ENCODE measurements at places on chromosomes 3 and 15.

- no peak for DNase-seq
These were observed 683.3 kb upstream of the CADM2 start for GRCh38 chr3:84275532-84275931.

- no peak for DNase-seq
These were observed 2.1 kb downstream of the SLC41A3 start for GRCh38 chr3:126081618-126082361.

GRCh38 chr3:58924578-58924977 lies 125.2 kb downstream of the CFAP20DC start:
- no peak for DNase-seq

DNA sequence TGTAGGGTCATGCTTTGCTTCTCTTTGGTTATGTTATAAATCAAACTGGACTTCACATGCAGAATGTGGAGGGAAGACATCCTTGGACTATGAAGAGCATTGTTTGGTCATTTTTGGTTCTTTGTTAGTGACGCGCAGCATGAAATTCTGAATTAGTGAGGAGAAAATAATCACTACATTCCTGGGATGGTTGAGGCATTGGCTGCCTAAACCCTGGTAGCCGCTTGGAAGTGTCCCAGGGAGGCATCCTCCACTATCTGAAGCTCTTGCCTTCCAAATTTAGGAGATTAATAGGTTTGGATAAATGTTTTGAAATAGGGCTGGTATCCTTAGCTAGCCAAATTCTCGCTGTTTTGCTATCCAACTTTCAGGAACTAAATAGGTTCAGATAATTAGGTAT lies 96.2 kb downstream of the CLSTN2 start:
- DNase-seq = no peak

DNA sequence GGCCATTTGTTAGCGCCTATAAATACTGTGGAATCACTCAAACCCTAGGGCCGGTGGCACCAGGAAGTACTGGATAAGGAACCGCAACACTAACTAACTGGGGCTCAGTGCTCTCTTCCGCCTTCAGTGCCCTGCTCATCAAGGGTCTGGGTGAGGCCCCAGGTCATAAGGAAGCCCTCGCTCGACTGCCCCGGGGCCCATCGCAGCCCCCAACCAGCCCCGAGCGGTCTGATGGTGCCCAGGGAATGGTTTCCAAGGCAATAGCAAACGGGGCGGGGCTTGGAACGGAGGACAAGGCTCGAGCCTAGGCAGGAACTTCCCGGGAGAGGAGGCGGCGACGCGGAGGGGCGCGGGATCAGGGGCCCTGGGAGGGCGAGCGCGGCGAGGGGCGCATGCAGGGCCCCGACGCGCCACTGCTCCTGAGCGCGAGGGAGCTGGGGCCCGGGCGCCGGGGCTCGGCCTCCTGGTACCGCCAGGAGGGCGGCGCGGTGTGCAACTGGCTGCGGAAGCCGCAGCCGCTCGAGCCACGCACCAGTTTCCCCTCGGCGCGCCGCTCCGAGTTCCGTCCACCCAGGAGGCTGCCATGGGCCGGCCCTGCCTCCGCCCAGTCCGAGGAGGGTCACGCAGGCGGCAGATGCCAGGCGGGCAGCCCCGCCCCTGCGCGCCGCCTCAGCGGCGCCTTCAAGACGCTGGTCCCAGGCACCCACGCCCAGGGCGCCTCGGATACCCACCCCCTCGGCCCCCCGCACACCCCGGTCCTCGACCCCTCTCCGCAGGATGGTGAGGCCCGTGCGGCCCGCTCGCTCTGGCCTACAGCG lies at the start of gene TTLL3:
TTLL3 (plus strand) TSS at position 648 of the 818 bp plus-strand sequence. CDS start 400 bp downstream, outside the sequence.
- DNase-seq = no peak

DNA sequence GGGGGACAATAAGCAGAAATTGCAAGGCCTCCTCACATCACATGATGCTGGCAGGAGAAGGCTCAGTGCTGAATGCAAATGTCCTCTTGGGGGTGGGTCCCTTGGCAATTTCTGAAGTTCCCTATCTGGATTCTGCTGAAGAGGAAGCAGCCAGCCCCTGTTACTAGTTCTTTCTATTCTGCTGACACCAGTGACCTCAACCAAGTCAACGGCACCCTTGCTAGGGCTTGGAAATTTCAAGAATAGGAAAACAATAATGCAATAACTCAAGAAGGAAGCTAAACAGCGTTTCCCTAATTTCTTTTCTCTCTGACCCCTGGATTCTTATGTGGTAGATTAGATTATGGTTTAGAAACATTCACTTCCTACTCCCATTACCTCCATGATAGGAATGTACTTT lies 46.2 kb upstream of the FOXP1 start:
- DNase-seq = no peak

DNA sequence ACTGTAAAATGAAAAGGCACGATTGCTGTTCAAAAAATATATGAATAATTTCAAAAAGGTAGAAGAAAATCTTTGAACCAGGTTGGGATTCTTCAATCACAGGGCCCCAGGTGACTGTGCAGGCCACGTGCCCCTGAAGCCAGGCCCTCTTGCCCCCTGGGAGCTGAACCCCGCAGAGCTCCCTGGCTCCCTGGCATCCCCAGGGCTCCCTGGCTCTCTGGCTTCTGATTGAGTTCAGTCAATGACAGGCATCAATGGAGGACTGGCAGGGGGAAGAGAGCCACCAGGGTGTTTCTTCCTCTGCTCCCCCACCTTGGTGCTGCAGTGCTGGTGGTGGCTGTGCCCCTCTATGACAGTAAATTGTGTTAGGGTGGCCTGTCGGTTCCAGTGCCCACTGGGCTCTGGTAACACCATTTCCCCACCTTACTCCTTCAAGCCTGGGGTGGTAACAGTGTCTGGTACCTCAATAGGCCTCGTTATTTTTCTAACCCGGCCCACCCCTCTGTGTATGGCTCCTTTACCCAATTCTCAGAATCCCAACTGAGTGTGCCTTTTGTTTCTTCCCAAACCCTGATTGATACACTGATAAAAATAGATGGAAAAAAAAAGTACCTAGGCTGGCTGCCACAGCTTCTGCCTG lies 62.6 kb downstream of the STARD5 start:
- DNase-seq = no peak

- DNase-seq = peak; percentile 14
These were observed 166.4 kb downstream of the ATG7 start for GRCh38 chr3:11438646-11439045.

- DNase-seq = no peak
These were observed 309.6 kb upstream of the GOLIM4 start for GRCh38 chr3:168405288-168405687.

DNA sequence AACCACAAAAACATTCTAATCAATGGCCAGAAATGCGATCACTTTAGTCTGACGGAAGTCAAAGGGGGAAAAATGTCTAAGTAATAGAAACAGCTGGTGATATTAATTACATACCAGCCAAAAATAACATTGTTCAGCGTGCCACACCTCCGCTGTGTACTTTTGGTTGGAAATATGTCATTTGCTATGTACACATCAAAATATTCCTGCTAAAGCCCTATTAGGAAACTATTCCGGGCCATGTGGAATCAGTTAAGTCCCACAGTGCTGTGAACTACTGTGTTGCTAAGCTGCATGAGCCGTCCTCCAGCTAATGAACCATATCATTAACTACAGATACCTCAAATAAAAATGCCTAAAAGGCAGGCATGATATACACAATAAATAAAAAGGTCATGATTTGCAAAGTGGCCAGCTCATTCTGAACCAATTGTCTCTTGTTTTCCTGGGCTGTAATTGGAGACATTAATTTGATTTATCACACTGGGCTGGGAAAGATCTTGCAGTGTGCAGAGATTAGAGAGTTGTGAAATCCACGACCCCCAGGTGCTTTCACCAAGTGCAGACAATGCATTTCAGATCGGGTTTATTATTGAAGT lies 200.5 kb upstream of the LRTM1 start:
- DNase-seq = peak; percentile 24

DNA sequence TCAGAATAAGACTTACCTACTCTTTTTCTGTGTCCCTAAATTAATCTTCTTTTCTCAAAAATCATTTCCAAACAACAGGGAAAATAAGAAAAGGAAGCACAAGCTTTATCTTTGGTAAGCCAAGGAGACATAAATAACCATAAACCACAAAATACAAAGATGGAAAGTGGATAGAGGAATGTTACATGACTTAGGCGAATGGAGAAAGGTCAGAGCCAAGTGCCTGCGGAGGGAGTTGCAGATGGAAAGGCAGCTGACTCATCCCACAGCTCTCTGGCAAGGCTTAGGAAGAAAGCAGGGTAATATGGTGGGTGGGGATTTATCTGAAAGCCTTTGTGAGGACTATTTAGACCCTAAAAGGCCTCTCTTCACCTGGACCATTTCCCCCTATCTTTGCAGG lies 72.8 kb downstream of the GALK2 start:
- DNase-seq = no peak

DNA sequence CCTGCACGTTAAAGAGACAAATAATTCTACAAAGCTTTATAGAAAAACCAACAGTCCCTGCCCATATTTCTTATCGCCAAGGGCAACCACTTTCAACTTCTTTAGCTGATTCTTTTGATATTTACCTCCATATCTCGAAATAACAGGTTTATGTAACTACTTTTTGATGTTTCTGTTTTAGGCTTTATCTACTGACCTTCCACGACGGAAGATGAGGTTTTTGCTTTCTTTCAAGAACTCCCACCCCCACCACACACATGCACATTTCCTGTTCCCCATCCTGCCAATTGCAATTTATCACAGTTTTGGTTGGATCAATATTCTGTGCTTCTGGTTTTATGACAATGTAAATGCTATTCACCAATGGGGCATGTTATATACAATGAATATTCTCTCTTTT lies 330.4 kb upstream of the ICE2 start:
- DNase-seq = no peak

DNA sequence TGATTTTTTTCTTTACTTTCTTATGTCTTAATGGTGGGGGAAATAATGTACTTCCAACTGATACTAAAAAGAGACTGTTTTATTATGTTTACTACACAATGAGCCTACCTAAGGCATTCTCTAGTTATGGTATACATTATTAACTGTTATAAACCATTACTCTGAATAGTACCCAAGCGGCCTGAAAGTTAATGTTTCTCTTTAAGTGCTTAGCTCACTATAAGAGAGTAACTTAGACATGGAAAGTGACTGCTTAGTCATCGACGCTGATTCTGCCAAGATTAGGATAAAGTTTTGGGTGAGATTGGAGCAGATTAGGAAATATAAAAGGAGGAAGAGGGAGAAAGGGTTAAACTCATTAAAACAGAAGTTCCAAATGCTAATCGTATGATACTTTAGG lies 365.0 kb downstream of the NLGN1 start:
- DNase-seq = no peak

GRCh38 chr15:44029003-44029402 lies 166.1 kb downstream of the FRMD5 start:
- DNase-seq = no peak

DNA sequence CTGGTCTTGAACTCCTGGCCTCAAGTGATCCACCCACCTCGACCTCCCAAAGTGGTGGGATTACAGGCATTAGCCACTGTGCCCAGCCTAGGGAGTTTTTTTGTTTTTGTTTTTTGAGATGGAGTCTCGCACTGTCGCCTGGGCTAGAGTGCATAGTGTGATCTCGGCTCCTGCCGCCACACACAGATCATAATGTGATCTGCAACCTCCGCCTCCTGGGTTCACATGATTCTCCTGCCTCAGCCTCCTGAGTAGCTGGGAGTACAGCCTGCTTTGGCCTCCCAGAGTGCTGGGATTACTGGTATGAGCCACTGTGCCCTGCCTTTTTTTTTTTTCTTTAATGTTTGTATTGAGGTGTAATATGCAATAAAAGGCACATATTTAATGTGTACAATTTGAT lies 78.2 kb downstream of the SMAD3 start:
- no peak for DNase-seq

- no peak for DNase-seq
These were observed 25.5 kb upstream of the B3GNT5 start for GRCh38 chr3:183227586-183227985.

Data from left renal pelvis (tissue), 4 donors.